ENCODE measurements at places on chromosomes 11 and 22.

DNA sequence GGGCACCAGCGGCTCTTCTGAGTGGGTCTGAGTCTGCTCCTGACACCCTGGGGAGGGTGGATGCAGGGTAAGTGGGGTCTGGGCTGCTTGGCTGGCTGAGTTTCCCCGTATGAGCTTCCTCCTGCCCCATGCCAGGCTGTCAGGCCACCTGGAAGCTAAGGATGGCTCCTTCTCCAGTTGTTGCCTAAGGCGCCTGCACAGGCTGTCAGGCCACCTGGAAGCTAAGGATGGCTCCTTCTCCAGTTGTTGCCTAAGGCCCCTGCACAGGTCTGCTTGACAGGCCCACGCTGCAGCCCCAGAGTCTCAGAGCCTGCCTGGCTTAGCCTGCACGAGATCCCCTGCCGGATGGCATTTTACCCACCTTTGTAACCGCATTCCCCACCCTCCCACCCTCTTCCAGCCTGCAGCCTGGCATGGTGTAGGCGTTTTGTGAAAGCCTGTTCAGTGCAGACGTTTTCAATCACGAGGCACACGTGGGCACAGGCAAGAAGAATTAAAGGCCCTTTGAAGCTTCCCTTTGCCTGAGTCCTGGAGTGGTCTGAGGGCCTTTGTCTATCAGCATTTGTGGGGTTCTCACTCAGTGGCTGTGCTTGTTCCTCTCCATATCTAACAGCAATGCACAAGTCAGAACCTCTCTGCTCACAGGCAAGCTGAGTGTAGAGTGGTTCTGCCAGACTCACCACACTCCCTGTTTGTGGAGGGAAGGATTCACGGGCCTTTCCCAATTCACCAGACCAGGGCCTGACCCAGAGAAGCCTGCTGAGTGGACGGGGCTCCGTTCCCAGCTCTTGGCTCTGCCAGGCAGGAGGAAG is 40.2 kb upstream of the B3GAT1 start:
- no peaks in the 10 kb centered on the region for H3K27me3 ChIP-seq
- no peaks in the 10 kb centered on the region for H3K36me3 ChIP-seq
- no peaks in the 10 kb centered on the region for H3K4me1 ChIP-seq
- H3K27ac ChIP-seq: no peak overlapping the region
- H3K4me3 ChIP-seq: no peak overlapping the region
- no peak for DNase-seq

DNA sequence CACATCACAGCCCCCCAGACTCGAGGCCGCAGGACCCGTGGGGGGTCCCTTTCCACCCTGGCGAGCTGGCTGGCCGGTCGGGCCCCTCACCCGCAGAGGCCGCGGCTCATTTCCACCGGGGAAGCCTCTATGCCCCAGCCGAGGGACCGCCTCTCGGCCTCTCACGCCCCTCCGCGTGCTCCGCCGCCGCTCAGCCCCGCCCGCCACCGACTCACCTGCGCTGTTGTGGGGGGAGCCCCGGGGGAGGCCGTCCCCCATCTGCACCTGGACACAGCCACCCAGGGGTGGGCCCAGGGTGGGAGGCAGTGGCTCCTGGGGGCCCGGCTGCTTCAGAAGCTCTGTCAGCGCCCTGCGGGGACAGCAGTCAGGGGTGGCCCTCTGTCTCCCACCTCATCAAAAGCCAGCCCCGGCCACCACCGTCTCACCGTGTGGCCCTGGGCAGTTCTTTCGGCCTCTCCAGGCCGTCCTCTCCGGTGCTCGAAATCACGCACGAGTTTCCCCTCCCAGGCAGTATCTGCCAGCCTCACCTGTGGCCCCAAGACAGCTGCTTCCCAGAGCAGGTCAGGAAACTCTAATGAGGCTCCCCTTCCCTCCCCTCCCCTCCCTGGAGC is 3.8 kb downstream of the SHISA8 start:
- H3K27me3 ChIP-seq: peaks cover 20% of the 10 kb centered on the region
- H3K27ac ChIP-seq: no peak overlapping the region
- peaks cover 49% of the 10 kb centered on the region for H3K4me1 ChIP-seq
- no peak overlapping the region for H3K4me3 ChIP-seq

DNA sequence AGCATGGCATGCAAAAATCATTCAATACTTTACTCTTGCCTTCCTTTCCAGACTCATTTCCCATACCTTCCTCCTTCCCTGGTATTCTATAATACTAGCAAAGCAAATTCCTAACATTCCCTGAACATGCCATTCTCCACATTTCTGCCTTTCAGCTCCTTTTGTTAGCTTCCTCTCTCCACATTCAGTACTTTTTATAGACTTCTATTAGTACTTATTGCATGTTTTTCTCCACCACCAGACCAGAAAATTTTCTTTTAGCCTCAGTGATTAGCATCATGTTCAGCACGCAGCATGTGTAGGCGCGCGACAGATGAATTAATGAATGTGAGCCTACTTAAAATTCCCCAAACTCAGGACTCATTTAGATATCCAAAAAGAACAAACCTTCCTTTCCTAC is 935.3 kb downstream of the DLG2 start:
- no peaks in the 10 kb centered on the region for H3K36me3 ChIP-seq
- no peak overlapping the region for H3K27ac ChIP-seq
- DNase-seq: no peak
- no peak overlapping the region for H3K4me3 ChIP-seq
- no peaks in the 10 kb centered on the region for H3K27me3 ChIP-seq

DNA sequence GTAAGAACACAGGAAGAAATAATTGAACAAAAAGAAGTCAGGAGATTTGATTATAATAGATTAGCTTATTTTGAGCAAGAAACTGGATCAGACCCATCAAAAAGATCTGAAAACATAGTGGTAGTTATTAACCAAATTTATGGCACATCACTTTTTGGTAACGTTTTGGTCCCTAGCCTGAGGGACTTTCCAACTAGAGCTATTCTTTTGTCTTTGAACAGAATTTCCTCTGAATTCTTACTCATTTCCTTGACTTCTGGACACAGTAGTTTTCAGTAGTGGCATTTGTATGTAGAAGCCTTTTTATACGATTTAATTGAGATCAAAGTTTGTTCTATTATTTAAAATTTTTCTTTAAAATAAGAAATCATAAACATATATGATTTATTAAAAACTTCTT is 96.5 kb upstream of the PDGFD start:
- DNase-seq: no peak
- no peak overlapping the region for H3K27ac ChIP-seq
- H3K27me3 ChIP-seq: no peaks in the 10 kb centered on the region
- no peak overlapping the region for H3K4me3 ChIP-seq
- no peaks in the 10 kb centered on the region for H3K36me3 ChIP-seq

DNA sequence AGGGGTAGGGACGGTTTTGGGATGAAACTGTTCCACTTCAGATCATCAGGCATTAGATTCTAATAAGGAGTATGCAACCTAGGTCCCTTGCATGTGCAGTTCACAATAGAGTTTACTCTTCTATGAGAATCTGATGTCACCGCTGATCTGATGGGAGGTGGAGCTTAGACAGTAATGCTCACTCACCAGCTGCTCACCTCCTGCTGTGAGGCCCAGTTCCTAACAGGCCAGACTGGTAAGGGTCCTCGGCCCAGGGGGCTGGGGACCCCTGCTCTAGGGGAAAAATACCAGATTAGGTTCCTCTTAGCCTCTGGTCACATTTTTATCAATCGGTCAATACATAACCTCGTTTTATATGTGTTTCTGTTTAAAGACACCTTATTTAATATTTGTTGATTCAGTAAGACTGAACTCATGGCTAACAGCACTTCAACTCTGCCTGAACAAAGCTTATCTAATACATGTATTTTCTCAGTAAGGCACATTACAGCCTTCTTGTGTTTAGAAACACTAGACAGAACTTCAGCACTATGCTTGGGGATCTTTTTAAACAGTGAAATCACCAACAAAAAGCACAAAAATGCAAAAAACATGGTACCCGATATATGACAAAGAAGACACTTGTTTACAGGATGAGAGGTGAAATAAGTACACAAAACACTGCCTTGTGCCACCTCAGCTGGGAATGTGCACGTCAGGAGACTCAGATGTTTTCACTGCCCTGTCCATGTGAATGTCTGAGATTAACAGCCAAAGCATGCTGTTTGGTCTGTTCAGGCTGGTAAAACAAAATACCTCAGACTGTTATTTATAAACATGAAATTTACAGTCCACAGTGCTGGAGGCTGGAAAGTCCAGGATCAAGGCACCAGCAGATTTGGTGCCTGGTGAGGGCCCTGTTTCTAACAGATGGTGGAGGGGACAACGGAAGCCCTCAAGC is 107.5 kb downstream of the USP35 start:
- H3K4me1 ChIP-seq: peaks cover 6% of the 10 kb centered on the region
- no peak overlapping the region for H3K4me3 ChIP-seq
- H3K27me3 ChIP-seq: no peaks in the 10 kb centered on the region
- no peak overlapping the region for H3K27ac ChIP-seq
- DNase-seq: no peak
- H3K36me3 ChIP-seq: no peaks in the 10 kb centered on the region

DNA sequence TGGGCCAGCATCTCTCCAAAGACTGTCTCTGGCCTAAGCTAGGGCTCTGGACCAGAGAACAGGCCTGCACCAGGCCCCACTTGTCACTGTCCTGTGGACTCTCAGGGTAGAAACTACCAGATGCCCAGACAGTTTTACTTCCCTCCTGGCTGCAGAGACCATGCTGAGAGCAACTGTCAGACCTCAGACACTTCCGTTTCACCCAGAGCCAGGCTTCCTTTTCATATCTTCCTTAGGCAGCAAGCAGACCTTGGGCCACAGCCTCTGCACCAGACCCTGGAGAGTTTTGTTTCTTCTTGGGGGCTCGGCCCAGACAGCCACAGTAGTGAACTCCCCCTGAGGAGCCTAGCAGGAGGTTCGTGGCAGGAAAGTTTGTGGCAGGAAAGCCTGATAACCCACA is 12.1 kb upstream of the FCHSD2 start:
- peak; percentile 18 for DNase-seq
- H3K4me3 ChIP-seq: no peak overlapping the region
- H3K36me3 ChIP-seq: no peaks in the 10 kb centered on the region

DNA sequence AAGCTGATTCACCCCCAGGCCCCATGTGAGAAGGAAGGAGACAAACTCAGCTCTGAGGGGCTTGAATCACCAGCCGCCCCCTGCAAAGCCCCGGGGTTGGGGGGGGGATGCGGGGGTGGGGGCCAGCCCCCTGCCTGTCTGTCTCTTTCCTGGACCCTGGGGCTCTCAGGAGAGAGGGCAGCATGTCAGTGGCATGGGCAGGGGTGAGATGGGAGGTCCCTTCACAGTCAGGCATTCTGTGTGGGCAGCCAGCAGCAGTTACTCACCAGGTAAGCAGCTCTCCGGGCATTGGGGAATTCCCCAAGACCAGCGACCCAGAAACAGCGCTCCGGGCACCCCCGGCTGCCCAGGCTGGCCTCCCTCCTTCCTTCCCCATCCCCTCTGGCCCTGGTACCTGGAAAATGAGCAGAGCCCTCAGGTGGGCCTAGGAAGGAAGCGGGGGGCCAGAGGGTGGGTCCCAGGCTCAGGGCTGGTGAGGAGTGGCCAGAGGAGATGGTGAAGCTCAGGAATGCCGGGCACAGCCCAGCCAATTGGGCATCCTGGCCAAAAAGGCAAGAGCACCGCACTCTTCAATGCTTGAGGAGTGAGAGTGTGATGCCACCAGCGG is 4.2 kb upstream of the LIF start:
- no peak overlapping the region for H3K4me3 ChIP-seq
- H3K4me1 ChIP-seq: peaks cover 21% of the 10 kb centered on the region
- H3K36me3 ChIP-seq: no peaks in the 10 kb centered on the region
- no peak for DNase-seq
- H3K27me3 ChIP-seq: no peaks in the 10 kb centered on the region

DNA sequence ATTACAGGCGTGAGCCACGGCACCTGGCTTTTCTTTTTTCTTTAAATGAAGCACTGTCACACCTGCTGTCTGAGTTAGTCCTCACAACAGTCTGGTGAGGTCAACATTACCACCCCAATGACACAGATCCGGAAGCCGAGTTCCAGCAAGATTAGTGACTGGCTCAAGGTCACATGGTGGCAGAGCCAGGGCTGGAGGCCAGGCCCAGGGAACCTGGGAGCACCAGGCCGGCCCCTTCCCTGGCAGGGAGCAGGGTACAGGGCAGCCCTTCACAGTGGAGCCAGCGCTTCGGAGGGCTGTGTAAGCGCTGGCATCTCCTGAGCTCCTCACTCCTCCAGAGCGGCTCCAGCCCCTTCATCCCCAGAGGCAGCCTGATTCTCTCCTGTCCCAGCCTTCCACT is 118.7 kb downstream of the ST3GAL4 start:
- no peaks in the 10 kb centered on the region for H3K27me3 ChIP-seq
- no peak overlapping the region for H3K27ac ChIP-seq
- no peak overlapping the region for H3K4me3 ChIP-seq

DNA sequence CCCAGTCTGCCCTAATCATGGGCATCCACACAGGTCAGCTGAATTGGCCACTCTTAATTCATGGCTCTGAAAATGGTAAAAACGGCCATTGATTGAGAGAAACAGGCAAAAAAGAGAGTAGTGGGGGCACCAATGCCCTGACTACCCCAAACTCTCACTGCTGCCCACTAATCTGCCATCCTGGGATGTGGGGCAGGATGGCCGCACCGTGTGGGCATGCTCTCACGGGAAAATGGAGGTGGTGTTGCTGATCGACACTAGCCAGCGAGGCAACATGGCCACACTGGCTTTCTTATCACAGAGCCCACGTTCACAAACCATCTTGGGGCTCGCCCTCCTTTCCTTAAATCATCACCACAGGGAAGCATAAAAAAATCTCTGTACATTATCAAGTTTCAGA is 11.2 kb upstream of the TUB start:
- no peak for DNase-seq
- no peak overlapping the region for H3K4me3 ChIP-seq
- H3K4me1 ChIP-seq: no peaks in the 10 kb centered on the region
- H3K27ac ChIP-seq: no peak overlapping the region

DNA sequence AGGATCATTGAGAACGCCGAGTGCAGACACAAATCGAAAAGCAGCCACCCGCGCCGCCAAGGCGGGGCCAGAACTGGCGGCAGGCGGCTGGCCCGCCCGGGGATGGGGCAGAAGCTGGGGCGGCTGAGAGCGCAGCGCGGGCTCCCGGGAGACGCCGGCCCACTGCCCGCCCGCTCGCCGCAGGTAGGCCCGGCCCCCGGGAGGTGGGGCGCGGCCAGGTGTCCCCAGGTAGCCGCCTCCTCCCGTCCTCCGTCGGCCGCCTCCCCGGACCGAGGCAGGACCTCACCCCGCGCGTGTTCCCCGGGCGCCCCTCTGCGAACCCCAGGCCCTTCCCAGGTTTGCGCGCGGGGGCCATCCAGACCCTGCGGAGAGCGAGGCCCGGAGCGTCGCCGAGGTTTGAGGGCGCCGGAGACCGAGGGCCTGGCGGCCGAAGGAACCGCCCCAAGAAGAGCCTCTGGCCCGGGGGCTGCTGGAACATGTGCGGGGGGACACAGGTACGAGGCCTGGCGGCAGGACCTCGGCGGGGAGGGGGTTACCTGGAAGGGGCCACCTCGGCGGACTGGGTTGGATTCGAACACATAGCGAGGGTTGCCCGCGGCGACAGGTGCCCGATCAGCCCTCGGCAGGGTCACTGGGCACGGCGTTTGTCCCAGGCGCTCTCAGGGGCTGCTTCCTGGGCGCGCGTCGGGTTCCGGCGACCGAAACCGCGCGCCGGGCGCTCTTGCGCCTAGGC is at the start of gene PRRG4:
Gene PRRG4, plus strand, starts transcription at position 248 of the 733 bp plus-strand sequence. CDS start 603 bp downstream, outside the sequence.
- H3K4me1 ChIP-seq: peaks cover 11% of the 10 kb centered on the region
- no peaks in the 10 kb centered on the region for H3K27me3 ChIP-seq
- no peak for DNase-seq
- no peaks in the 10 kb centered on the region for H3K36me3 ChIP-seq
